NCI-H1105 treated with DMSO at 0.1 percent for 48 hours (cell line): ENCODE measurements at places on chromosomes 16 and 17.

- no peak for DNase-seq
Observed at GRCh38 chr17:59897090-59897489, 4.2 kb downstream of the RPS6KB1 start.

DNA sequence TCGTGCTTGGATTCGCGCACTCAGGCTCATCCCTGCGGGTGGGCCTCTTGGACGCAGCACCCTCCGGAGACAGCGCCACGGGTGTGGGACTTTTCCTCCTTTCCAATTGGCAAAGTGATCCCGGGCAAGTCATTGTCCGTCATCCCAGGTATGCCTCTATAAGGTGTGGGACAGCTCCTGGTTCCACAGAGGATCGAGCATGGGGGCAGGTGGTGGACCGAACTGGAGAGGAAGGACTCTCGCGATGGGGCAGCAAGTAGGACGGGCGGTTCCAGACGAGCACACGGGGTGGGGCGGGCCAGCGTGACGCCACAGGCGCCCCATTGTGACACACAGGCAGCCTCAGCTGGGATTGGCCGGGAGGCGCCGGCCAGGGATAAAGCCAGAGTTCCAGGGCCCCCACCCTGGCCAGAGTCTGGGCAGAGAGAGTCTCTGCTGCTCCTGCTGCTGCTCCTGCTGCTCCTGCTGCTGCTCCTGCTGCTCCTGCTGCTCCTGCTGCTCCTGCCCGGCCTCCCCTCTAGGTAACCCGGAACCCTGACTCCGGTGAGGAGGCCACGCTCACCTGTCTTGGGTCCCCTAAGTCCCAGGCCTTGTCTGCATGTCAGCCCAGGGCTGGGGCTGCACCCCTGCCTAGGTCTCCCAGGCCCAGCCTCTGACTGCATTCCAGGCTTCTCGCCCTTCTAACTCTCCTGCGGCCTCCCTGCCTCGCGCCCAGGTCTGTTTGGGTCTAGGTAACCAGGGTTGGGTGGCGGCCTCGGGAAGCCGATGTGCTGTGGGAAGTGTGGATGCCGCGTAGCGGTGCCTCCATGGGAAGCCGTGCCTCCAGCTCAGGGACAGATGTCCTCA lies 38.5 kb upstream of the SLC47A1 start:
- no peak for DNase-seq

- DNase-seq, result no peak
Observed at GRCh38 chr17:40091691-40092397, 8.5 kb downstream of the NR1D1 start.

DNA sequence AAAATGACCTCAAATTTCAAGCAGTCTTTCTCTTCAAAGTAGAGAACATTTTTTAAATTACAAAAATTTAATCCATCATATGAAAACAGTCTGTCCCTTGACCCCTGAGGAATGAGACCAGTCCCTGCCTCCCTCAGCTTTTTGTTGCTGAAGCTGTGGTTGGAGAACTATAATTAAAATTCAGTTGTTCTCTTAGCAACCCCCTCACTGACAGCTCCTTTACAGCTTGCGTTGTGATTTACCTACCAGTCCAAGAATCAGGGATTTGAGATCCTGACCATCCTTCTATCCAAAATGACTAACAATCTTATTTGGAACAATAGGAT lies 29.8 kb downstream of the LYRM1 start:
- DNase-seq, result no peak

- no peak for DNase-seq
Observed at GRCh38 chr16:85137323-85138072, 25.2 kb upstream of the CIBAR2 start.

DNA sequence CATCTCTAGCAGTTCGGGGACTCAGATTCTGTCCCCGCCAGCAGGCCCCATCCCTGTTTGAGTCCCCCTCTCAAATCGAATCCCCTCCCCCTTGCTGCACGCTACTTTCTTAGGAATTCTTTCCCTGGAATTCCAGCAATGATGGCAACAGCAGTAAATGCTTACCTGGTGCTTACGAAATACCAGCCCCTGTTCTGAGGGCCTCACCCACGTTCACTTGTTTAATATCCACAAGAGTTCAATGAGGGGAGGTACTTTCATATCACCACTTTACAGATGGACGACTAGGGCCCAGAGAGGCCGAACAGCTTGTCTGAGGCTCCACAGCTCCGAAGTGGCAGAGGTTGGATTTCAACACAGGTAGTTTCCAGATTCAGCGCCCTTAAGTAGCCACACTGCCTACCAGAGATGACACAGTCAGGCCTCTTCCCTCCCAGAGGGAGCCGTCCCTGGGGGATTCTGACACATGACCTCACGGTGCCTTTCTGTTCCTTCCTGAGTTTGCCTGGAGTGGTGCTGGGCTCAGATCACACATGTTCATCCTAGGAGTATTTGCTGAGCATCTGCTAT lies 120.7 kb upstream of the GSE1 start:
- no peak for DNase-seq

GRCh38 chr17:39598630-39599003 lies 9.1 kb downstream of the NEUROD2 start:
- no peak for DNase-seq

DNA sequence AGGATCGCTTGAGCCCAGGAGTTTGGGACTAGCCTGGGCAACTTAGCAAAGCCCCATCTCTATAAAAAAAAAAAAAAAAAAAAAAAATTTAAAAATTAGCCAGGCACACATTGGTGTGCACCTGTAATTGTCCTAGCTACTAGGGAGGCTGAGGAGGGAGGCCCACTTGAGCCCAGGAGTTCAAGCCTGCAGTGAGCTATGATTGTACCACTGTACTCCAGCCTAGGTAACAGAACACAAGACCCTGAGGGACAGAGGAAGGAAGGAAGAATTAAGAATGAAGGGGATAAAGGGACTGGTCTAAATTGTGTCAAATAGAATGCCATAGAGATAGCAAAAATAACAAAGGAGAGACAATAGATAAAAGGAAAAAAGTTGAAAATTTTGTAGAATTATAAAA lies 102.8 kb downstream of the TRIM37 start:
- DNase-seq, result no peak

DNA sequence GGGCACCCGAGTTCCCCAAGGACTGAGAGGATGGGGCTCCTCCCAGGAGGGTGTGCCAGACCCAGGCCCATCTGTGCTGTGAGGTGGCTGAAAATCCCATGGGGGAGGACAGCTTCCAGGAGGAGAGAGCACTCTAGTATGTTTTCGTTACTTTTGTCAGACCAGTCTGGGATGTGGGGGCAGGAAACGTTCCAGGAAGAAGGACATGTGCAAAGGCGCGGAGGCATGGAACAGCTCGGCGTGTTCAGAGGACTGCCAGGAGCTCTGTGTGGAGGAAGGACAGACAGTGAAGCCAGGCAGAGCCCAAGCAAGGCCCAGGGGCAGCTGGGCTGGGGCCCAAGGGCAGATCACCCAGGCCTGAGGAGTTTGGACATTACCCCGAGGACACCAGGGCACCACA lies 7.0 kb downstream of the CA4 start:
- DNase-seq, result no peak
